ENCODE measurements at places on chromosomes 11 and 22.

DNA sequence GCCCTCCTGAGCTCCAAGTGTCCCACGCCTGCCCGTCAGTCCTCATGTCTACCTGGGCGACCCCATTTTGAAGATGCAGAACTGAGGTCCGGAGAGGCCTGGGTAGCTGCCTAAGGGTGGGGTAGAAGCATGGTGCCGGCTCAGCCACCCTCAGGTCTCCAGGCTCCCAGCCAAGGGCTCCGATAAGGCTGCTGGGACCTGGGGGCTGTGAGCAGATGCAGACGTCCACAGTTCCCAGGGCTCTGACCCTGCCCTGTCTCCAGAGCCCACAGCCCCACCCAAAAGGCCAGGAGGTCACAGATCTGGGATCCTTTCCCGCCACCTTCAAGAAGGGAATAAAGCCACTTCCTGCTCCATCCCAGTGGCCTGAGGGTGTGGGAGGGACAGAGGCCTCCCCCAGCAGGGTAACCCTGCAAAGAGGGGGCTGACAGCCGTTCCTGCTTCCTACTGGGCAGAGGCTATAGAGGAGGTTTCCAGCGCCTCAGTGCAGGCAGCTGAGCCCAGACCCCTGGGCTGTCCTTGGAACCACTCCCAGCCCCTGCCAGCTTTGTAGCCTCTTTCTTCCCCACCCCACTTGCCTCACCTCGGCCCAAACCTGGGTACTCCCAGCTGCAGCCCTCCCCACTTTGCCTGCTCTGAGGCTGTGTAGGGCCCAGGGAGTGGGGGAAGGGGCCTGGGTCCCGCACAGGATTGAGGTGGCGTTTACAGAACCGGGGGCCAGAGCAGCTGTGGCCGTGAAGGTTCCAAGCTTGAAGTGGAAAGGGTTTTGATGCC, 85.5 kb downstream of the CDKN1C start:
- no peak for DNase-seq

- no peak for DNase-seq
Measured at GRCh38 chr22:35476341-35476740, 64.3 kb upstream of the RASD2 start.

- no peak for DNase-seq
Measured at GRCh38 chr22:30650508-30651116, 15.0 kb downstream of the SLC35E4 start.

DNA sequence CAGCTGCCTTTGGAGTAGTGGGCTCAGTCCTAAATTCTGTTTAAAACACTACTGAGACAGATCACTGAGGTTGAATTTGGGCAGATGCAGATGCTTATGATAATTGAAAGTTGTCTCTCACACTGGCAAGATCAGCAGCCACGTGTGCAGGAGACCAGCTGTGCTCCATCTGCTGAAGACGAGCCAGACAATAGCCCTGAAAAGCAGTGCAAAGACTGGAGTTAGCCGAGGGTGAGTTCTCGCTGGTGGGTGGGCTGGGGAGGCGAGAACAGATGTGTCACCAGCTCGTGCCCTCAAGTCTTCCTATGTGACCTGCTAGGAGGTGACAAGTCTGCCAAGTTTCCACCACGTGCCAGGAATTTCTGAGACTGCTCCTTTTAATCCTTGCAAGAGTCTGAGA, 661.3 kb upstream of the B3GAT1 start:
- DNase-seq = no peak

DNA sequence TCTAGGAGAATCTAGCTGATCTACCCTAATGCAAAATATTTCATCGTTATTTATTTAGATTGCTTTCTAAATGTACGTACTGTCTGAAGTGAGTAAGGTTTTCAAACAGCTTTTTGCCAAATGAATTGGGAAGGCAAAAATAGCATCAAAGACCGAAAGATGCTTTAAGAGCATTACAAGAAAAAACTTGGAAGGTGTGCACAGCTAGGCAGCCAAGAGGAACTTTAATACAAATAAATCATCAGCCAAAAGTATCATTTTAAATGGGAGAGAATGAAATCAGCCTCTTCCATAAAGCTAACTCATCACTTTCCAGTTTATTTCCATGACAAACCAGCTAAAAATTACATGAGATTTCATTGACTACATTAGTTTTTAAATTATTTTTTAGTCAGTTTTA, 30.2 kb upstream of the CFAP300 start:
- no peak for DNase-seq

GRCh38 chr11:117876341-117877119, at the start of gene FXYD6:
Gene FXYD6 (minus strand): TSS chr11:117876658. CDS start chr11:117842776, 33,882 bp downstream.
- DNase-seq = no peak

- DNase-seq = no peak
Measured at GRCh38 chr11:29334776-29335130, 682.1 kb downstream of the KCNA4 start.

GRCh38 chr22:48849963-48850657, 977.6 kb downstream of the BRD1 start:
- no peak for DNase-seq

DNA sequence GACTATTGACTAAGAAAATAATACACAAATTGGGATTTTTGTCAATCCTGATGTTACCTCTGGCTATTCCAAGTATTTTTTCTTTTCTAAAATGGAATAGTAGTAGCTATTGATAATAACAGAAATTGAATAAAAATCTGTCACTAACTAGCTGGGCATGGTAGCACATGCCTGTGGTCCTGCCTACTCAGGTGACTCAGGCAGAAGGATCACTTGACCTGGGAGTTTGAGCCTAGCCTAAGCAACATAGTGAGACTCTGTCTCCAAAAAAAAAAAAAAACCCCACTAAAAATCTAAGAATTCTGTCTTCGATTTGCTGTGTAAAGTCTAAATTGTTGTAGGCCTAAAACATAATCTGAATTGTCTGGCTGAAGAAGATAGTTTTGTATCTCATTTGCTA, 42.2 kb downstream of the FAM118A start:
- no peak for DNase-seq

DNA sequence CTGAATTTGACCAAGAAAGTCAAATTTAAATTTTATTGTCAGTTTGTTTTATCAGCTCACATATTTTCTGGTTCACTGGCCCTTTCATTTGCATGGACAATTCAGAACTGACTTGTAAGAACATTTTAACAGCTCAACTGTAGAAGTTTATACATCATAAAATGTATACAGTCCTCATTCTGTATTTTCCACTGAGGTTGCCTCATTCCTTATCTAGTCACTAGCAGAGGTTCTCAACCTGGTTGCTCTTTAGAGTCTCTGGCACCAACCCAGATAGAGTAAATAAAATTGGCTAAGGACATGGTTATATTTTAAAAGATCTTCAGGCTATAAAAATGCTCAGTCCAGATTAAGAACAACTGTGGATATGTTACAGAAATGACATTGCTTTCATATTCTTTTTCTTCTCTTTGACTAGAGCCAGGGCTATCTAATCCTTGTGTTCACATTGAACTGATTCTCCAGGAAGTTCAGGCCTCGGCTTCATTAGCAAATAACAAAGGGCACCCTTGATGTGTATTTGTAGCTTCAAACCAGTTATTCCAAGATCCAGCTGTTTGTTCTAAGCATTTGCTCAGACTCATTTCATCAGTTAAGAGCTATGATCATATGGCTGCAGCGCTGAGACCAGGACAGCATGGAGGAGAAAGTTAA, 782.5 kb downstream of the ETS1 start:
- no peak for DNase-seq

- peak; percentile 83 for DNase-seq
Measured at GRCh38 chr11:45655347-45655756, 10.1 kb downstream of the CHST1 start.

- DNase-seq = no peak
Measured at GRCh38 chr11:69170704-69171103, 15.0 kb downstream of the SMIM38 start.

- no peak for DNase-seq
Measured at GRCh38 chr11:79419120-79419519, 21.7 kb downstream of the TENM4 start.

GRCh38 chr22:32534252-32535235, 59.9 kb downstream of the FBXO7 start:
- DNase-seq = no peak

All from GM13977 (cell line).